ENCODE measurements at places on chromosomes 2 and 18.

- no peak for DNase-seq
Observed at GRCh38 chr2:134823431-134823830, 15.0 kb upstream of the ACMSD start.

- DNase-seq: no peak
Observed at GRCh38 chr2:239605976-239606375, 205.2 kb upstream of the HDAC4 start.

DNA sequence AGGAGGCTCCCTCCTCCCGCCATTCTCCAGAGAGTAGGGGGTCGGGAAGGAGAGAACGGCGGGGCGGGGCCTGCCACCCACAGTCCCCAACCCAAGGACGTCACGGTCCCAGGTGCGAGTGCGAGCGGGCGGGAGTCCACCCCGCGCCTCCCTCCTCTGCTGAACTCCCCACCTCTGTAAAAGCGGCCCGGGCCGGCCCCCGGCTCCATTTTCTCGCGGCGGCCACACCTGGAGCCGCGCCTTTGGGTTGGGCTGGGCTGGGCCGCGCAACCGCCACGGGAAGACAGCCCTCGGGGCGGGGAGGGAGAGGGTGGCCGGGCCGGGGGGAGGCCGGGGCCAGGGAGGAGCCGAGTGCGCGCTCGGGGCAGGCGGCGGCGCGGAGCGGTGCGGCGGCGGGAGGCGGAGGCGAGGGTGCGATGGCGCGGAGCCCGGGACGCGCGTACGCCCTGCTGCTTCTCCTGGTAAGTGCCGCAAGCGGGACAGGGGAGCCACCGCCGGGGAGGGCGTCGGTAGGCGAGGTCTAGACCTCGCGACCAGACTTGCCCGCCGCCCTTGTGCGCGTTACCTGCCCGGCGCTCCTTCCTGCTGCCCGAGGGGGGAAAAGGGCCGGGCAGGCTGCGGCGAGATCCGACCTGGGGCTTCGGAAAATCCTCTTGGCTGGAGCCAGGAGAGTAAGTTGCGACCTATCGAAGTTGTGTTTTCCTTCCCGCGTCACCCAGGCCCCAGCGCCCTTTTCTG lies at the start of gene DSG2:
DSG2 (plus strand) TSS at position 342 of the 738 bp plus-strand sequence; CDS start at position 417, 75 bp downstream.
- DNase-seq: no peak

- DNase-seq: no peak
Observed at GRCh38 chr18:76720683-76721082, 101.7 kb upstream of the ZNF236 start.

DNA sequence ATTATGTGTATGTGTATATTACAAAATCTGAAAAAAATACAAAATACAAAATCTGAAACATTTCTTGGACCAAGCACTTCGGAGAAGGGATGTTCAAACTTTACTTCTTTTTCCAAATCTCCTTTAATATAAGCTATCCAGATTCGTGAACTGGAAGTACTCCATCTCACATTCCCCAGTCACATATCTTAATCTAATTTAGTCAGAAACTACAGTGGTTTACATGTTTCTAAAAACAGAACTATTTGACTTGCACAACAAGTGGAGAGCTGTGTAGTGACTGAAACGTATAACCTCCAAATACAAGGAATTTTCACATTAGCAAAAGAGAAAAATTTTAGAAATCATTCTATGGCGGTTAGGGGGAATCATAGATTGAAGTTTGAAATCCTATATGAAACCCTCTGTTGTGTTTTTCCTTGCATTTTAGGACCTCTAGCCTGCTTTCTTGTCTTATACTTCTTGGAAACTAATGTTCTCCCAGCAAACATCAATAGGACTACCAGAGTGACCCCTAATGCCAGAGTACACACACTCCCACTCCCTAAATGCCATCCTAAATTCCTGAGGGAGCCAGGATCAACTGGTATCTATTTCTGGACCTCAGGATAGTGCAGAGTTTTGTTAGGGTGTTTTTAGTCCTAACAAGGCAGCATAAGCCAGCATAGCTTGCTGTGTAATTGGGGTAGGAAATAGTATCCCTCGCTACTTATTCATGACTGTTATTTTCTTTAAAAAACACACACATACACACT lies 30.2 kb upstream of the ROCK1 start:
- DNase-seq: no peak

DNA sequence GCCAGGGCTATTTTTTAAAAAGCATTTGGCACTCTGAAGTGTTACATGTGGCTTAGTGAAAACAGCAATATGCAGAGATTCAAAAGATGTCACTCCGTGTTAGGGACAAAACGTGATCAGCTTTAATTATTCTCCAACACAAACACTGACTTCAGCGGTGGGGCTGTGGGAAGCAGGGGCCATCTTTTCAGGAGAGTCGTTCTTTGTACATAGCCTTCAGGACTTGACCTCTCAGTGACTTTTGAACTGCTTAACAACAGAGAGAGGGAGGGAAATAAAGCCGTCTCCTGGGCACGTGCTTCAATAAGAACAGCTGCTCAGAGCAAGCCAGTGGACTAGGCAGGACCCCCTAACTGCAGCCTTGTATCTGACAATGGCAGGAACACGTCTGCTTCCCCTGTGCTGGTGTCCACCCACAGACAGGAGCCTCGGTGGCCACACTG lies 95.0 kb upstream of the HDAC4 start:
- no peak for DNase-seq

DNA sequence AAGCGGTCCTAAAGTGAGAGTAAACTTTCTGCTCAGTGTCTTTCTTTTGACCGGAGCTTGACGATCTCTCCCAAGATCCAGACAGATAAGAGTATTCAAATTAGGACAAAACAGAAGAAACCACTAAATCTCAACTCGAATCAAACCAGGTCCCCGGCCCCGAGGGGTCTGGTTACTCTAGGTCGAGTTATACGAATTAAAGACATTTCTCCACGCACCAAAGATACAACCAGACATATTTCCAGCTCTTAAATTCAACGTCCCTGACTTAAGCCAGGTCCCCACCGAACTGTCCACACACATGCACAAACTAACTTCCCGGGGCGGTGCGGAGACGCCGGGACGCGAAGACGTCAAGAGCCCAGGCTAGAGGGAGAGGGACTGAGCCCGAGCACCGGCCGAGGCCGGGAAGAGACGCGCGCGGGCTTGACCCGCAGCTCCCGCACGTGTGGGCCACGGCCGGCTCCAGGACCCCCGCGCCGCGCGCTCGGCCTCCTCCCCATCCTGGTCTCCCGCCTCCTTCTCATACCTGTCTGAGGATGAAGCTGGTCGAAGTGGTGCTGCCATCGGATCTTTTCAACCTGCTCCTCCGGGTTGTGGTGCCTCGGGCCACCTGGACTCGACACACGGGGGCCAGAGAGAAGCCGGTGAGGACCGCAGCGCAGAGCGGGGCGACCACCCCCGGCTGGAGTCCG lies 896 bp downstream of the CACNB4 start:
- DNase-seq: no peak

- DNase-seq: no peak
Observed at GRCh38 chr2:84963692-84964405, 7.1 kb upstream of the KCMF1 start.

DNA sequence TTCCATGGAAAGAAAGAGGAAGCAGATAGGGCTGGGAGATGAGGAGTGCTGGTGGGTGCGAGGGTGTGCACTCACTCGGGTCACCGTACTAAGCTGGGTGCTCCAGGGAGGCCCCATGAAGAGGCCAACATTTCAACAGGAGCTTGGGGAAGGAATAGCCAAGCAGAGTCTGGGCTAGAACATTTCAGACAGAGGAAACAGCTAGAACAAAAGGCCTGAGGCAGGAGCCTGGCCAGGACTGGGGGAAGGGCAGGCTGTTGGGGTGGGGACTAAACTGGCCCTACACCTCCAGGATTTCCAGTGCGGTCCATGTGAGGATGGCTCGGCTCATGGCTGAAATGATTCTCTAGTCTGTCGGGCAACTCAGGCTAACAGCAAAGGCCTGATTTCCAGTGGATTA lies 90.8 kb downstream of the ZFP36L2 start:
- no peak for DNase-seq

DNA sequence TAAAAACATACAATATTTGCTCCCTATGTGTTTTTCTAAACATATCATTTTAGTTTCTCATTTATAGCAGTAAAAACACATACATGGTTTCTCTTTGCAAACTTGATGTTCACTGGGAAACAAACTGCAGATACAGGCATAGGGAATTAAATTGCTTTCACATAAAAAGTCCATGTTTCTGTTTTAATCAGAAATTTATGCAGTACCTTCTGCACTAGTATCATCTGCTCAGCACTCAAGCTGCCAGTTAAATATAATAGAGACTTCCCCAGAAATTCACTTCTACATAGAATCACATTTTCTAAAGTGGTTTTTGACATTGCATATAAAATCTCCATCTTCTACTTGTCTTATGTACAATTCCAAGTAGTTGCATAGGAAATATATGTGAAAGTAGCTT lies 1107.3 kb upstream of the NRXN1 start:
- no peak for DNase-seq

GRCh38 chr2:102453501-102453900 lies 19.5 kb upstream of the SLC9A4 start:
- no peak for DNase-seq

DNA sequence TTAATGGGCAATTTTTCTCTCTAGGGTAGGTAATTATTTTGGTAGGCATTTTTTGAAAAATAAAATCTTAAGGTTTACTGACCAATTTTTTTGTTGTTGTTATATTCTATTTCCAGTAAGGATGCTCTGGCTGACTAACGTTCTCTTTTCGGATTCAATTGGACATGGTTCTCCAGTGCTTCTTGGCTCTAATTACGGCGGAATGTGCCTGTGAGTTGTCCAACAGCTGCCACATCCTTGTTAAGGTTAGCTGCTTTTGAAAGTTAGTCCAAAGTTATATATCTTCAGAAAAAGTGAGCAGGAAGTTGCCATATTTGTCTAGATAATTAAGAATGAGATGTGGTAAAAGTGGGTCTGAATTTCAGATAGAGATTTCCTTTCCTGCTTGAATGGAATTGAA lies 45.8 kb upstream of the SMIM21 start:
- DNase-seq: no peak

GRCh38 chr2:39920307-39920801 lies 141.3 kb upstream of the THUMPD2 start:
- DNase-seq: no peak

DNA sequence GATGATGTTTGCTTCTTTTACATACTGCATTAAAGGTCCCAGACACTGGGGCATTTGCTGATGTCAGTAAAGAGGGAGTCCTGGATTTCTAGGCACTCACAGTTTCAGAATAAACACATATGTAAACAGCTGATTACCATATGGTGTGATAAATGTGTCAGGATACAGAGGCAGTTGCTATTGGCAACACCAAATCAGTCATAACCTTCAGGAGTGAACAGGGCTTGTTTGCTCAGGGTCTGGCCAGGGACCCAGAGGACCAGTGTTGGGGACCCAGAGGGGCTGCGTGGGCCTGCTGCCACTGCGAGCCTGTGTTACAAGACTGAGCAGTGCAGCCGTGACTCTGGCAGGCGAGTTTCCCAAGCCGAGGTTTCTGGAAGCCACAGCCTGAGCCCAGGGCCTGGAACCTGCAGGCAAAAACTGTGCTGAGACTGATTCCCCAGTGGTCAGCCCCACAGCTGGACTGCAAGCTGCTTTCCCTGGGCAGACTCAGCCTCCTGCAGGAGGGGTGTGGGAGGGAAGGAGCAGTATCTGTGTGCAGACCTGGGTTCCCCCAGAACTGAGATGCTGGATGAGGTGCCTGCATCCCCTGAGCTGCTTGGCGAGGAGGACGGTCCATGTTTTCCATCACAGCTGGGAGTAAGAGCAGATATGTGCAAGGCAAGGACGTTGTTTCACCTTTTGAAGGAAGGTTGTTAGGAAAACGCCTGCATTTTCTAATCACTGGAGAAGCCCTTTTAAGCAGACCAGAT lies 23.6 kb downstream of the ASAP2 start:
- no peak for DNase-seq

DNA sequence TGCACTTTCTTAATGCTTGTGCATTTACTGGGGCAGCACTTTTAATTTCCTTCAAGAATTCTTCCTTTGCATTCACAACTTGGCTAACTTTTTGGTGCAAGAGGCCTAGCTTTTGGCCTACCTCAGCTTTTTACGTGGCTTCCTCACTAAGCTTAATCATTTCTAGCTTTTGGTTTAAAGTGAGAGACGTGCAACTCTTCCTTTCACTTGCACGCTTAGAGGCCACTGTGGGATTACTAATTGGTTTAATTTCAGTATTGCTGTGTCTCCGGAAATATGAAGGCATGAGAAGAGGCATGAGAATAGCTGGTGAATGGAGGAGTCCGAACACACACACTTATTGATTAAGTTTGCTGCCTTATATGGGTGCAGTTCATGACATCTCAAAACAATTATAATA lies 354.1 kb downstream of the DLGAP1 start:
- no peak for DNase-seq

DNA sequence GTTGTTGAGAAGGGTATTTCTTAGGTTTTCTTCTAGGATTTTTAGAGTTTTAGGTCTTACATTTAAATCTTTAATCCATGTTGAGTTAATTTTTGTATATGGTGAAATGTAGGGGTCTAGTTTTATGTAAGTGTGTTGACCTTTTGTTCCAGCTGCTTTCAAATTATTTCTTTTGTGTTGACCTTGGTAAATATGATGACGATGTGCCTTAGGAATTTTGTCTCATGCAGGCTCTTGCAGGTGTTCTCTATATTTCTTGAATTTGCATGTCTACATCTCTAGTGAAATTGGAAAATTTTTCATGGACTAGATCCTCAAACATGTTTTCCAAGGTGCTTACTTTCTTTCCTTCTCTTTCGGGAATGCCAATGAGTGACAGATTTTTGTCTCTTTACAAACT lies 1609.3 kb upstream of the ZEB2 start:
- no peak for DNase-seq

DNA sequence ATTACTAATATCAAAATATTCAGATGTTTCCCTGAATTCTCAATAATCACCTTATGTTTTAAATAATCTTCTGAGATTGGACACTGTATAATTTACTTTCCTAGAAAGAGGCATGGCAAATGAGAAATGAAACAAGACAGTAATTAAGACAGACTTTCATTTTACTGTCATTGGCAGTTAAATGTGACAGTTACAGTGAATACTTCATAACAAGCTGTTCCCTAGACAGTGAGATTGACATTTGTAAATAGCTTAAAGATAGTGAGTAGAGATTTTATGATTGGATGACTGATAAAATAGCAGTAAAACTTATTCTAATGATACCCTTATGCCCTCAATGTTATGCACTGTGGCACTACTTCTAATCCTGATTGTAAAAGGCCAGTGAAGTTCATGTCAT lies 524.9 kb upstream of the TMEFF2 start:
- no peak for DNase-seq

GRCh38 chr18:38796762-38797161 lies 1231.2 kb upstream of the CELF4 start:
- no peak for DNase-seq

Data from NCI-H446 (cell line).